ENCODE measurements at places on chromosomes 6 and 20. TPM values are rescaled to one million over a fixed set of nuclear protein-coding genes. Genes with fewer than 3 reads are reported as not detected.

The ADGB gene
- total RNA-seq, result not detected

DNA sequence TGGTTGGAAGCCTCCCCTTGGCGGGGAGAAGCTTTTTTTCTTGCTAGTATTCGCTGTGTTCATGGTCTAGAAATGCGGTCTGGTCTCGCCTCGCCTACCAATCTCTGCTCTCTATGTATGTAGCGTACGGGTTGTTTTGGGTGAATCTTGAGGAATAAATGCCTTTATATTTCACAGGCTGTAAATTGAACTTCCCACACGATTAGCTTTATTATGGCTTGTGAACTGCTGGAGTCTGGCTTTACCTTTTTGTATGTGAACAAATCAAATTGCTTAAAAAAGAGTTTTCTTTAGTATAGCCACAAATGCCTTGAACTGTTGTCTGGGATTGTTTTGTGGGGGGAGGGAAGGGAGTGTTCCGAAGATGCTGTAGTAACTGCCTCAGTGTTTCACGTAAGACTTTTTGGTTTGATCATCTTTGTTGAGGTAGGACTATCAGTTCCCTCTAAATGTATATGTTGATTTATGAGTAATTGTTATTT lies 2.2 kb downstream of the INSM1 start:
- DNase-seq, result no peak

GRCh38 chr6:127403636-127404035 lies 55.6 kb downstream of the KIAA0408 start:
- no peak for DNase-seq

DNA sequence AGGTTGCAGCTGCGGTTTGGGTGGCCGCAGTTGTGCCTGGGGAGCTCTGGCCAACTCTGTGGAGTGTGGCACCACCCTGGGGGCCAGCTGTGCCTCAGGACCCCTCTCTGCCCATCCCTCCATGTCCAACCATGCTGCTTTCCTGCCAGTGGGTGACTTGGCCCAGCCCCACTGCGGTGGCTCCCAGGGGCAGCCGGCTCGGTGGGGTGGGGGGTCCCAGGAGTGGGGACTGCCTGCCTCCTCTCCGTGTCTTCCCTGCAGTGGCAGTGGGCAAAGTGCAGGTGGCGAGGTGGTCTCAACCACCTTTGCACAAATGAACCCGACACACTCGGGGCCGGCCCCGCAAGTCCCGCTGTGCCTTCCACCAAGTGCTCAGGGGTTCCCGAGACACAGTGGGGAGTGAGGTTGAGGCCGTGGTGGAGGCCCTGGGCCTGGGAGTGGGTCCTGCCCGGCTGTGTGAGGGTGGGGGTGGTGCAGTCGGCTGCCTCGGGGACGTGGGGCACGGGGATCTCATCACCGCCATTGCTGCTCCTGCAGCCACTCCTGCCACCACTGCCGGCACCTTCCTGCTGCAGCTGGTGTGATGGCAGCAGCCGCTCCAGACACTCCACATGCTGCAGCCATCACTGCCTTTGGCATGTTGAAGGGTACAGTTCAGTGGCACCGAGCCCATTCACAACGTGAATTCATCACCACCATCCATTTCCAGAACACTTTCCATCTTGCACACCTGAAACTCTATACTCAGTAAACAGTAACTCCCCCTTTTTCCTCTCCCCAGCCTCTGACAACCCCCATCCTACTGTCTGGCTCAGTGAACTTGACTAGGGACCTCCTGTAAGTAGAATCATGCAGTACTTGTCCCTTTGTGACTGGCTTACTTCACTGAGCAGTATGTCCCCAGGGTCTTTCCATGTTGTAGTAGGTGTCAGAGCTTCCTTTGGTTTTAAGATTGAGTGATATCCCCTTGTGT lies 10.7 kb upstream of the SLCO4A1 start:
- DNase-seq, result no peak

- no peak for DNase-seq
Measured at GRCh38 chr6:36506611-36507010, 40.7 kb downstream of the STK38 start.

DNA sequence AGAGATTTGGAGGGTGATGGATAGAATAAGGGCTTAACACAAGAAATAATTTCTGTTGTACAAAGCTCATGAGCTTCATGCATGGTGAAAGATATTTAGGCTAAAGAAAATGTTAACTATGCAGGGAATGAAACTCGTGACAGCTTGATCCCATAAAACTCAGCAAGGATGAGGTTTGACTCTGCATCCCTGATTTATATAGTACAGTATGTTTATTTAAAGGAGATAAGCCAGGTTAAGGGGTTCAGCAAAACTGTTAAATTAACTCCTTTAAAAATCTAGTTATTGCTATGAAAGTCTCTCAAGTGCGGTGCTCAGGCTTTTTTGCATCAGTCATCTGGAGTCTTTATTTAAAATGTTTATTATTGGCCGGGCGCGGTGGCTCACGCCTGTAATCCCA lies 326.4 kb downstream of the LAMA2 start:
- no peak for DNase-seq

The HEY2 gene
- total RNA-seq, result 1.8 TPM

The SLC22A1 gene
- total RNA-seq, result not detected

The SLC22A7 gene
- total RNA-seq, result not detected

GRCh38 chr6:144304223-144304848 lies 19.2 kb downstream of the UTRN start:
- no peak for DNase-seq

DNA sequence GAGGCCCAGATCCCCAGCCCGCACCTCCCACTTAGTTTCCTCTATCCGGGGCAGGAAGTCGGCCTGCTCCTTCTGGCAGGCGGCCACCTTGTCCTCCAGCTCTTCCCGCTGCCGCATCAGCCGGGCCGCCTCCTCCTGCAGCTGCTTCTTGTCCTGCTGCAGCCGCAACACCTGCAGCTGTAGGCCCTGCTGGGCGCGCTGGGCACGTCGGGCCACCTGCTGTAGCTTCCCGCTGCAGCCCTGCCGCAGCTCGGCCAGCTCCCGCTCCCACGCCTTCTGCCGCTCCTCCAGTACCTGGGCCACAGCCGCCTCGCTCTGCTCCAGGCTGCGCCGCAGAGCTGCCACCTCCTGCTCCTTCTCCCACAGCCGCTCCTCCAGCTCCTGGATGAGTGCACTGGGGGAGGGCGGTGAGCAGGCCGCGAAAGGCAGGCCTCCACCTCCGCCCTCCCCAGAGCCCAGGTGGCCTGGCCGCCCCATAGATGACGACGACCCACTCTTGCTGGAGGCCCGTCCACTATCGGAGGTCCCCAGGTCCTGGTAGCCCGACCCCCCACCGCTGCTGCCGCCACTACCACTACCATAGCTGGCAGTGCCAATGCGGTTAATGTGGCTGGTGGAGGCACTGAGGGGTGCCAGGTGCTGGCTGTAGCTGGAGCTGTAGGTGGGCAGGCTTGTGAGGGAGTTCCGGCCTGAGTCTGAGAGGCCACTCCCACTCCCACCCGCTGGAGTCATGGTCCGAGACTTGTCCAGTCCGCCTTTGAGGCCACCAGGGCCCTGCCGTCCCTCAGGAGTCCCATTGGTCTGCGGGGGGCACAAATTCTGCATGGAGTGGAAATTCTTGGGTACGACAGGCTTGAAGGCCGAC lies 6.0 kb upstream of the FASTKD5 start:
- DNase-seq, result no peak

GRCh38 chr6:81800666-81801065 lies 48.2 kb upstream of the TENT5A start:
- no peak for DNase-seq

DNA sequence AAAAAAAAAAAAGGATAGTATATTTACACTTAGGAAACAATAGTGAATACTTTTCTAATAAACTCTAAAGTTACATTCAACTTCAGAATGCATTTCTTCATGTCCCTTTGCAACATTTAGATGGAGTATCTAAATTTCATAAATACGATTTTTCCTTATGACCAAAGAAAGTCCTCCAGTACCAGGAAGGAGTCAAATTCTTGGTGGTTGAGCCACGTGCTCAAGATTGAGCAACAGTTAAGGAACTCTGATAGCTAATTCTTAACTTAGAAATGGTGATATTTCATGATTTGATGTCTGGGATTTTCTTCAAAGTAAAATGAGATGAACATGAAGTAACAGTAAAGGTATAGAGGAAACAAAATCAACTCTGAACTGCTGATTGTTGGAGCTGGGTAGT lies 92.7 kb downstream of the SASH1 start:
- no peak for DNase-seq

The AVP gene
- total RNA-seq, result not detected

GRCh38 chr20:43749734-43750294 lies 23.0 kb upstream of the GTSF1L start:
- DNase-seq, result peak; percentile 61

The CRYBG1 gene
- 1.6 TPM for total RNA-seq

The PARD6B gene
- 4.4 TPM for total RNA-seq

- peak; percentile 80 for DNase-seq
Measured at GRCh38 chr6:32244946-32245398, 21.1 kb upstream of the NOTCH4 start.

The DOK5 gene
- 16.9 TPM for total RNA-seq

- no peak for DNase-seq
Measured at GRCh38 chr6:109429496-109429895, 10.9 kb downstream of the PPIL6 start.

The GDAP1L1 gene
- total RNA-seq, result not detected

The SLC17A9 gene
- total RNA-seq, result 1.3 TPM

GRCh38 chr20:35541118-35541782 lies 628 bp upstream of the ERGIC3 start:
- DNase-seq, result no peak

GRCh38 chr6:39426073-39426456 lies 103.6 kb upstream of the KCNK16 start:
- no peak for DNase-seq

The DNAH8 gene
- total RNA-seq, result 0.04 TPM

The PACRG gene
- 21.3 TPM for total RNA-seq

GRCh38 chr6:65014006-65014405 lies 693.0 kb downstream of the EYS start:
- no peak for DNase-seq

The ESR1 gene
- 0.67 TPM for total RNA-seq

DNA sequence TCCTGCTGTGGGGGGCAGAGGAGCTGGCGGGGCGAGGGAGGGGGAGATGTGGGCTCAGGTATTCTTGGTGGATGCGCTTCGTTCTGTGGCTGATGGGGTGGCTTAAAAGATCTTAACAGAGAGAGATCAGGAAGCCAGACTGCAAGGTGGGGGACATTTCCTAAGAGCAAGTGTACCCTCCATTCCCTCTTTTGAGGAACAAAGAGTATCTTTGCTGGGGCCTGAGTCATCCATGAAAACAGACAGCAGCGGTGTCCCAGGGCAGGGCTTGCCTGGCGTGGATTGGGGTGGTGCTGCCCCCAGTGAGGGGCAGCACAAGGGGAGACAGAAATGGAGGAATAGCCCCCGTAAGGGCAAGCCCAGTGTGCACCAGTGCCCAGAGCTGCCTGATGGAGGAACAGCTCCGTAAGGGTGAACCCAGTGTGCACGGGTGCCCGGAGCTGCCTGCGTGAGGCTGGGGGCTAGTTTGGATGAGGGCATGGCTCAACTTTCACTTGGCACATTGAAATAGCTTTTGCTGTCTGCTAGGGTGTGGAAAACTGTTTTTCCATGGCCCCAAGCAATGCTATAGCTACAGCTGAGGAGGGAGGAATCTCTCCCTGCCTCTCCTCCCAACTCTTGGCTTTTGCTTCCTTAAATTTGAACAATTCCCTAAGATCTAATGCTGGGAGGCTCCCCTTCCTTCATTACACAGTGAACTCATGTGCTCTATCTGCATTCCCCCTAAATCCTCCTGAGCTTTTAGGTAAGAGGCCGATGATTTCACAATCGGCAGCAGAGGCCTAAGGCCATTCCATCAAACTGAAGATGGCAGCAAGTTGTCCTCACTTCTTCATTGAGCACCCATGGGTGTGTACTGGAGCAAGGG lies 12.9 kb downstream of the MAPK13 start:
- DNase-seq, result peak; percentile 36

The SMOC2 gene
- 10.8 TPM for total RNA-seq

The MYCT1 gene
- 8.1 TPM for total RNA-seq

DNA sequence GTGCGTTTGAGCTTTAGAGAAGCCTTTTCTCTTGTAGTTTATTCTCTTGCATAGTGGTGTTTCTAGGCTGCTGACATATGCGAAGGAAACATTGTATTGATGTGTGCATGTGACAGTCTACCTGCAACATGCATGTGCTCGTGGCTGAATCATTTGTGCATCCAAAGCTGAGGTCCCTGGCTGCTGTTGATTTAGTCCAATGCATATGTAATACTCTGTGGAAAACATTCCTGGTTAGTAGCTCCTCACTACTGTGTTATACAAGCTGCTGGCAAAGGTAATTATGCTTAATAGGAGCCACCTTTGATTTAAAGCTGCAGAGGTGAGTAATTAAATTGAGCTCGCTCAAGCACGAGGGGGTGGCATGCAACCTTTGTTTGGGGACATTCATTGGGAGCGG lies 24.5 kb downstream of the TSHZ2 start:
- no peak for DNase-seq

- no peak for DNase-seq
Measured at GRCh38 chr20:19937651-19938420, 79.3 kb upstream of the NAA20 start.

- DNase-seq, result no peak
Measured at GRCh38 chr6:3798055-3798919, 46.8 kb upstream of the PXDC1 start.

DNA sequence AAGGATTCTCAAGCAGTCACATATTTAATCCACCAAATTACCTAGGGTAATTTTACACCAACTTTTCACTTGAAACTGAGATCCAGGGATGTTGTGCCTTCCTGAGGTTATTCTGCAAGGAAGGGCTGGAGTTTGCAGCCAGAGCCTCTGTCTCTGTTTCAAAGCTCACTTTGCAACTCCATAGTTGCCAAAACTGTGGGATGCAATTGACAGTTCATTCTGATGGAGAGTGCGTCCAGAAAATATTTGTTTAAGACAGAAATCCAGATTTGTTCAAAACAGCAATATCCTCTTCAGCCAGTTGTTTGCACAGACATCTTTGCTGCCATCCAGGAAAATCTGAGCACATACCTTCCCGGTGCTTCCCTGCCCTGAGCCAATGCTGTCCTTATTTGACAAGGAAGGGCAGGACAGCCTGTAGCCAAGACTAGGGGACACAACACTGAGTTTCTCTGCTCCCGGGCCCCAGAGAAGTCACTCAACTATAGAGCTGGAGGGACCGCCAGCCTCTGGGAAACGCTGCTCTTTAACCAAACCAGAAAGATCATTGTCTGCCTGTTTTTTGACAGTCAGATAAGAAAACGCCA lies 297.4 kb downstream of the HIVEP2 start:
- no peak for DNase-seq

GRCh38 chr6:113855500-113856374 lies 1.4 kb upstream of the MARCKS start:
- no peak for DNase-seq

The RNGTT gene
- 11.3 TPM for total RNA-seq

The SLC35D3 gene
- total RNA-seq, result not detected

DNA sequence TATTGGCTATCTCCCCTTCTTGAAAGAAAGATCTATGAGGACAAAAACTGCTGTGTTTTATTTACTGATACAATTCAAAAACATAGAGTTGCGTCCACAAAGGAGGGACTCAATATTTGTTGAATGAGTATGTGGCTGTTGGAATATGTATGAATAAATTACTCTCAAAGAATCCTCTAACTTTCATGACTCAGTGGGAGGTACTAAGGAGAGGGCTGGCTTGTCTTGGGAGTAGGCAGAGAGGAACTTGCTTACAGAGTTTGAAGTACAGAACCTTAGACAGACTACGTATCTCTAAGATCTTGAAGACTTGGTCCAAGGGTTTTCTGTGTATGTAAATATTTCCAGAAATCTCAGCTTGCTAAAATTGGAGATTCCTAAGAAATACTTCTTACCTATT lies 504.0 kb upstream of the PTCHD4 start:
- no peak for DNase-seq

The MAFB gene
- 31.7 TPM for total RNA-seq

- no peak for DNase-seq
Measured at GRCh38 chr20:16749573-16749972, 1.4 kb downstream of the OTOR start.

GRCh38 chr6:106823732-106824351 lies 150.7 kb downstream of the CD24 start:
- DNase-seq, result no peak

All from right atrium auricular region (tissue), 2 donors.